ENCODE measurements at places on chromosomes 7 and 10.

DNA sequence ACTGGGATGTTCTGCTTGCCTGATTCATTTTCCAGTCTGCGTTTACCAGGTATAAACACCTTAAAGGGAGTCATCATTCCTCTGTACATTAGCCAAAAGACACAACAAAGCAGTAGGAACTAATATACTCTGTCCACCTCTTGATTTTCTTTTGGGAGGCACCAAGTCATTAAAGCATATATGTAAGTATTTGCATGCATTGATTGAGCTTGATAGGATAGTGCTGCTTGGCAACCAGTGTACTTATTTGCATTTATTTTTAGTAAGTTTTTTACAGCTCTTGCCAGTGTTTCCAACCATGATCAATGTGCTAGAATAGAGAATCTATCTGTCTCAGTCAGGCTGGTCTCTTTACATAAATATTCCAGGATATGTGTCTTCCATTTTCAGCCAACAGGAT is 353.3 kb upstream of the SEMA3C start:
- DNase-seq, result no peak

GRCh38 chr10:123381224-123381623 is 227.0 kb downstream of the BUB3 start:
- no peak for DNase-seq

GRCh38 chr10:74598891-74599566 is 227.4 kb upstream of the KAT6B start:
- no peak for DNase-seq

DNA sequence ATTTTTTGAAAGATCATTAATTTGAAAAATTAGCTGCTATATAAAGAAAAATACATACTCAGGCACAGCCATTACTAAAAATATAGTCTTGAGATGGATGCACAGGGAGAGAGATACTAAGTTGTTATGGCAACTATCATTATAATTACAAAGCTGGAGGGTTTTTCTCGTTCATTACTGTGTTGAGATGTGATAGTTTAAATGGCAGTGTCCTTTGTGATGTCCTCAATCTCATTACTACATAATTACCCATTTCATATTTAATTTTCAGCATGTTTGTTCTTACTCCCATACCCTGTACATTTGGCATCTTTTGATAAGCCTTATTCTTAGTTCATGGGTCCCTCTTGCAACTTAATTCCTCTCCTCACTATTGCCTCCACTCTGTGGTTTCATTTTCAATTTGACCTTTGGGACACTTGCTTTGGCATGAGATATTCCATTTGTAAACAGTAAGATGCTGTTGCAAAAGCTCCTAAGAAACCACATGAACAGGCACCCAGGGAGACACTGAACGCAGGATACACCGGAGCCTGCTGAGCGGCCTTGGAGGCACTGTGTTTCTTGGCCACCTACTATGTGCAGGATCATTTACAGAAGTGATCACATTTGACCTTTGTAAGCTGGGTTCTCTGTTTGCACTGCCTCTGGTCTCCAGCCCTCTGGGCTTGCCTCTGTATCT is 4.8 kb upstream of the CPXM2 start:
- DNase-seq, result no peak

DNA sequence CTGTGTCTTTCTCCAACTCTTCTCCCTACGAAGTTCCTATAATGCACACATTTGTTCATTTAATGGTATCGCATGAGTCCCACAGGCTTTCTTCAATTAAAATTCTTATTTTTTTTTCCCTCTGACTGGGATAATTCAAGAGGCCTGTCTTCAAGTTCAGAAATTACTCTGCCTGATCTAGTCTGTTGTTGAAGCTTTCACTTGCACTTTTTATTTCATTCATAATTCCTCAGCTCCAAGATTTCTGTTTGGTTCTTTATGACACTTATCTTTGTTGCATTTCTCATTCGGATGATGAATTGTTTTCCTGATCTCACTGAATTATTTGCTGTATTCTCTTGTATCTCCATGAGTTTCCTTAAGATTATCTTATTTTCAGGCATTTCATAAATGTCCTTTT is 103.9 kb downstream of the RSU1 start:
- no peak for DNase-seq

- no peak for DNase-seq
Measured at GRCh38 chr7:96173781-96174180, 148.1 kb downstream of the SLC25A13 start.

- DNase-seq, result no peak
Measured at GRCh38 chr10:131964298-131964697, 17.4 kb downstream of the BNIP3 start.

DNA sequence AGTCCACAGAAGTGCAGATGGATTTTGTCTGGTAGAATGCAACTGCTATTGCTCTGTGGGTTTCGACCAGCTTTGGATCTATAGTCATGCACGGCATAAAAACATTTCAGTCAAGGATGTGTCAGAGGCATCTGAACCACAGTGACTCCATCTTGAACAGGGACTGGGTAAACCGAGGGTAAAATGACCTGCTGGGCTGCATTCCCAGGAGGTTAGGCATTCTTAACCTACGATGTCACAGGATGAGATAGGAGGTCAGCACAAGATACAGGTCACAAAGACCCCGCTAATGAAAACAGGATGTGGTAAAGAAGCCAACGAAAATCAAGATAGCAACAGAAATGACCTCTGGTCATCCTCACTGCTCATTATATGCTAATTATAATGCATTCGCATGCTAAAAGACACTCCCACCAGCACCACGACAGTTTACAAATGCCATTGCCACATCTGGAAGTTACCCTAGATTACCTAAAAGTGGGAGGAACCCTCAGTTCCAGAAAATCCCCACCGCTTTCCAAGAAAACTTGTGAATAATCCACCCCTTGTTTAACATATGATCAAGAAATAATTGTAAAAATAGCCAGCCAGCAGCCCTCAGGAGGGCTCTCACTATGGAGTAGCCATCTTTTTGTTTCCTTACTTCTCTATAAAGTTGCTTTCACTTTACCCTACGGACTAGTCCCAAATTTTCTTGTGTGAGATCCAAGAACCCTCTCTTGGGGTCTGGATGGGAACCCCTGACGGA is 50.7 kb upstream of the CPXM2 start:
- no peak for DNase-seq

GRCh38 chr7:116524609-116525297 is at the start of gene CAV1:
TSS of gene CAV1 (plus strand) at chr7:116525036. CDS start at chr7:116525063, 27 bp downstream.
- DNase-seq, result no peak

DNA sequence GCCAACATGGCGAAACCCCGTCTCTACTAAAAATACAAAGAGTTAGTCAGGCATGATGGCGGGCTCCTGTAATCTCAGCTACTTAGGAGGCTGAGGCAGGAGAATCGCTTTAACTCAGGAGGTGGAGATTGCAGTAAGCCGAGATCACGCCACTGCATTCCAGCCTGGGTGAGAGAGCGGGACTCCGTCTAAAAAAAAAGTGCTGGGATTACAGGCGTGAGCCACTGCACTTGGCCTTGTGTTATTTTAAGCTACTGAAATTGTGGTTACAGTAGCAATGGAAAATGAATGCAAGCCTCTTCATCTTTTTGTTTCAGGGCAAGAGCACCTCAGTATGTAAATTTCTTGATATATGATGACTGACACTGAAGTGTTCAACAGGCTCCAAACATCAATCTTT is 106.4 kb upstream of the IMMP2L start:
- no peak for DNase-seq

GRCh38 chr10:244227-244626 is 109.0 kb downstream of the ZMYND11 start:
- no peak for DNase-seq

- no peak for DNase-seq
Measured at GRCh38 chr7:71132127-71132376, at the start of gene GALNT17. TSS of gene GALNT17 (plus strand) at chr7:71132144.

DNA sequence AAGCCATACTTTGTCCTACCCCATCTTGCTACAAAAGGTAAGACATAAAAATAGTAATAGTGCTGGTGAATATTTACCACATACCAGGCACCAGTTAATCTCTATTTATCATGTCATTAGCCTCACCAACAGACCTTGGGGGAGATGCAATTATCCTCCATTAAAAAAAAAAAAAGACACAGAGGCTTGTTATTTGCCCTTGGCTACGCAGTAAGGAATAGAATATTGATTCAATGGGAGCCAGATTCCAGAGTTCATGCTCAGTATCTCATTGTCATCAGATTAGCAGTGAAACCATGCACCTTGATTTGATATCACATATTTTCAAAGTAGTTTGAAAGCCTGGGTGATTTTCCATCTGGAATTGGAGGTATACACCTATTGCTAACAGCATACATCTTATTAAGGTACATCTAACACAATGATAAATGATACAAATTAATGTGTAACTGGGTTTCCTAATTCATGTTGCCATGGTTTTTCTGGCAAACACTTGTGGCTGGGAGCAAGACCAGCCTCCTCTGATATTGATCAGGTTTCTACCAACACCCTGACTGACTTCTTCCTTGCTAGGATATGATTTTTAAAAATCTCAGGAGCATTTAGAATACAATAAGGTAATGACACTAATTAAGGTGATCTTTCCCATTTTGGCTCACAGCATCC is 67.1 kb upstream of the PRR15 start:
- DNase-seq, result no peak

GRCh38 chr7:151024435-151025056 is at the start of gene ATG9B:
TSS of gene ATG9B (minus strand) at chr7:151024494. CDS start at chr7:151024423, 71 bp downstream.
- no peak for DNase-seq

- no peak for DNase-seq
Measured at GRCh38 chr10:89954061-89954460, 252.7 kb downstream of the KIF20B start.

DNA sequence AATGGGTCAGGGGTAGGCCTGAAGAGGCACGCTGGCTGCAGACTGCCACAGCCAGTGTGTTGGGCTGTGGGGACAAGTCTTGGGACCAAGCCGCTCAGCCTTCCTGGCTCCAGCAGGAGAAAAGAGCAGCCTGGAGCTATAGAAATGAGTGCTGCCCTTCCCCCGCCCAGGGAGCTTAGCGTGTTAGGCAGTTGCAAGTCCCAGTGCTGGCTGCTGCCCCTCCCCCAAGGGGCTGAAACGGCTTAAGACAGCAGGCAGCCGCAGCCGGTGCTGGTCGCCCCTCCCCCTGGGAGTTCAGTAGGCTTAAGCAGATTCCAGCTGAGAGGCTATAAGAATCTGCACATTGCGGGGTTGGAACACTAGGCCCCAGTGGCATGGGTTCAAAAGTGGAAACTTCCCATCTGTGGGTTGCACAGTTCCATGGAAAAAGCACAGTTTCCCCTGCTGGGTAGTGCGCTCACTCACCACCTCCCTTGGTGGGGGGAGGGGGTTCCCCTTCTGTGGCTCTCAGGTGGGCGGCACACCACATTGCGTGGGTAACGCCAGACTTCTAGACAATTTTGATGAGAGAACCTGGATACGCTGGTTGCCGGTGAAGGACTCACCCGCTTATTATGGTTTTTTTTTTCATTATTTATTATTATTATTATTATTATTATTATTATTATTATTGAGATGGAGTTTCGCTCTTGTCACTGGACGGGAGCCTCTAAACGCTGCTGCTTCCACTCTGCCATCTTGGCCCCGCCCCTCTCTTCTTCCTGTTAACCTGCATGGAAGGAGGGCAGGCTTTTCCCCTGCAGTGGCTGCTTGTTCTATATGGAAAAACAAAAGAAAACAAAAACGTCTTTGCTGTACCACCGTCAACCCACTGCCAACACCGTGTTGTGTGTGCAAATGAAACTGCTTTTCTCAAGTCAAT is 151.1 kb downstream of the CXCL12 start:
- DNase-seq, result no peak

DNA sequence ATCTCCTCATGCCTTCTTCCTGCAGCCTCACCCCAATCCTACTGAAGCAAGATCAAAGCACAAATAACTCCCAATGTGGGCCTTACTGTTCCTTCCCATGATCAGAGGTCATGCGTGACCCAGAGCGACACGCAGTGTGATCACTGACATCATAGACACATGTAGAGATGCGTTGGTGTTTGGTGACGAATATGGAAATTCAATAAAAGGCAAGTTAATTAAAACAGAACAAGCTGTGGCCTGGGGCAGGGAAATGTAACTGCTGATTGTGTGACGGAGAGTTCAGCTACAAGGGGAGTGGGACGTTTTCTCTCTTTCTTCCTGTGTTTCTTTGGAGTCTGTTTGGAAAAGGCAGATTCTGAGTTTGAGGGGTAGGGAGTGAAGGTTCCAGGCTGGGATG is 34.8 kb upstream of the CARD11 start:
- no peak for DNase-seq

DNA sequence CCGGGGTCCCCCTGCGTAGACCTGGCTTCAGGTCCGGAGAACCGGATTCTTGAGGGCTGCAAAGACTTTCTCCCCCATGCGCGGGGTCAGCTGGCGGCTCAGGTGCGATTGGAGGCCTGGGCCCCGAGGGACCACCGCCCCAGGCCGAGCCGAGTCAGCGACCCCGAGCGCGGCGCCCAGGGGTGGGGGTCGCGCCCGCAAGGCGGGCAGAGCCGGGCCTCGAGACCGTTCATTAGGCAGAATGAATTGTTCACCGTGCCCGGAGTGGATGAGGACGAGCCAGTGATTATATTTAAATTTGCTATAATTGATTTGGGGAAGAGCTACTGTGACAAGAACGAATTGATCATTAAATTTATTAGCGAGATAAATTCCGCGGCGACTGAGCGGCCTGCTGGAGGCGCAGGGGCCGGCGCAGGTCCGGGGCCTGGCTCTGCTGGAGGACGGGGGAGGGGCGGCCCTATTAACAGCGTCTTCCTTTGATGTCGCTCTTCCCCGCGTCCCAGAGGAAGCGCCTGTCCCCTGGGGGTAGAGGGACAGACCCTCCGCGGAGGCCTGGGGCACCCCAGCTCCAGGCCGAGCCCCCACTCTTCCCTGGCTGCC is 7.5 kb downstream of the MNX1 start:
- no peak for DNase-seq

GRCh38 chr7:26587536-26587935 is 276.9 kb downstream of the SKAP2 start:
- DNase-seq, result no peak

- no peak for DNase-seq
Measured at GRCh38 chr7:16657656-16658279, 11.8 kb downstream of the BZW2 start.

GRCh38 chr10:69644658-69645295 is 14.7 kb downstream of the FAM241B start:
- DNase-seq, result no peak

DNA sequence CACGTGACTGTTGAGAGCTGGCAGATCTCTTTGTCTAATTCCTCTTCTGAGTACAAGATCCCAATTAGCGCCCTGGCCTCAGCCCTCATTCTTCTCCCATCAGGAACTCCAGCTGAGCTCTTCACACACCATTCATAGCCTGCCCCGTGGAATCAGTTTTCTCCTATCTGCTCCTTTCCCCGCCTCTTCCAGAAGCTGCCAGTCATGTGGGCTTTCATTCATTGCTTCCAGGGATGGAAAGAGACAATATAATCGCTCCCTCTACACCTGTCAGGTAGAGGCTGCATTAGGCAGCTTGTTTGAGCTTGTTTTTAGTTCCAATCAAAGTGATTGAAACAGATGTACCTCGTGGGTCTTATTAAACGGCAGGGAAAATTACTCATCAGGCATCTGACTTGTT is 515.8 kb downstream of the TYW1 start:
- DNase-seq, result no peak

- DNase-seq, result no peak
Measured at GRCh38 chr10:61140765-61141392, 196.9 kb upstream of the RHOBTB1 start.
